ENCODE measurements at places on chromosomes 6 and 20. TPM values are rescaled to one million over a fixed set of nuclear protein-coding genes. Genes with fewer than 3 reads are reported as not detected.
A peak's percentile ranks its signal among the peaks of the same experiment; 100 is the strongest.

Gene TAGAP
- 82.6 TPM for total RNA-seq

Gene GINS1
- 25.5 TPM for total RNA-seq

Gene LRP11
- total RNA-seq: 4.7 TPM

Gene MYH7B
- 0.86 TPM for total RNA-seq

Gene GRIK2
- not detected for total RNA-seq

Gene TTBK1
- not detected for total RNA-seq

Gene EFCAB8
- 0.57 TPM for total RNA-seq

Gene PPP1R14C
- total RNA-seq: not detected

- peak; percentile 13 for DNase-seq
Measured at GRCh38 chr6:130018744-130019325, 454 bp downstream of the L3MBTL3 start.

GRCh38 chr6:137861550-137862337 lies 5.3 kb upstream of the TNFAIP3 start:
- no peak for DNase-seq

DNA sequence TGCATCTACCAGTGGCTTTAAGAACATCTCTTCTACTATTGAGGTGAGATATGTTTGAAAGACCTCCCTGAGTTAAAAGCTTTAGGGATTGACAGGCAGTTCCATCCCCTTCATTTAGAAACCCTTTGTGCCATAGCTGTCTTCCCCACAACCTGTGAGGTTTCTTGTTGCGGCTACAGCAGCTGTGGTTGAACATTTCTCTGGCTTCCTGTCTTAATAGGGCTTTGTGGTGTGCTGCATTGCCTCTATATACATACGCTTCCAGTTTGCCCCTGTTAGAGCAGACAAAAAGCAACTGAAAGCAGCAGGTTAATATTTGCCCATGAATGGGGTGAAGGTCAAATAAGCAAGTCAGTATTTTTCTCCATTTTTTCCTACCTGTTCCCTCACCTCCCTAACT lies 210.2 kb downstream of the TMEM200A start:
- DNase-seq: peak; percentile 75

- DNase-seq: no peak
Measured at GRCh38 chr6:126721581-126722160, 381.8 kb downstream of the CENPW start.

DNA sequence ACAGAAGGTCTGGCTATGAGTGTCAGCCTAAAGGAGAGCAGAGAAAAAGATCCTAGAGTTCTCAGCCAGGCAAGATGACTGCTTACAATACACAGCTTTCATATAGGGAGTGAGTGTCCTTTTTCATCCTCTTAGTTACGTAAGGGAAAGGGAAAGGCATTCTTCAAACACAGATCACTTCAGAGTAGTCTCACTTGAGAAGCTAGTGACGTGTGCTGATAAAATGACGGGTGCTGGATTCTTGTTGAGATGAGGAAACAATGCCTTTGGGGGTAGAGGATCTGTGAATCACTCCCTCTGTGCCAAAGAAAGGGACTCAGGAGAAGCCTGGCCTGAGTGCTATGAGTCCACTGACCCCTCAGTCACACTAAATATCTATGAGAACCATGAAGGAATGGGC lies 117.3 kb downstream of the QRSL1 start:
- no peak for DNase-seq

DNA sequence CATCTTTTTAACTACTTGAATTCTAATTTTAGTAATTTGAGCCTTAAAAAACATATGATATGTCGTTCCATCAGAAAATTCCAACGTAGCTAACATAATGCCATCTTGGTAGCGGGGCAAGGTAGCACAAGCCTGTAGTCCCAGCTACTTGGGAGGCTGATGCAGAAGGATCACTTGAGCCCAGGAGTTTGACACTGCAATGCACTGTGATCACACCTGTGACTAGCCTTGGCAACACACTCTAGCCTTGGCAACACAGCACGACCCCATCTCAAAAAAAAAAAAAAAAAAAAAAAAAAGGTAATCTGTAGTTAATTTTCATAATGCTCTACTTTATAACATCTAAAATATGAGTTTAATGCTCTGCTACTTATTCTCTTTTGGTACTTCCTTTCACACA lies 6.7 kb downstream of the BCLAF1 start:
- no peak for DNase-seq

DNA sequence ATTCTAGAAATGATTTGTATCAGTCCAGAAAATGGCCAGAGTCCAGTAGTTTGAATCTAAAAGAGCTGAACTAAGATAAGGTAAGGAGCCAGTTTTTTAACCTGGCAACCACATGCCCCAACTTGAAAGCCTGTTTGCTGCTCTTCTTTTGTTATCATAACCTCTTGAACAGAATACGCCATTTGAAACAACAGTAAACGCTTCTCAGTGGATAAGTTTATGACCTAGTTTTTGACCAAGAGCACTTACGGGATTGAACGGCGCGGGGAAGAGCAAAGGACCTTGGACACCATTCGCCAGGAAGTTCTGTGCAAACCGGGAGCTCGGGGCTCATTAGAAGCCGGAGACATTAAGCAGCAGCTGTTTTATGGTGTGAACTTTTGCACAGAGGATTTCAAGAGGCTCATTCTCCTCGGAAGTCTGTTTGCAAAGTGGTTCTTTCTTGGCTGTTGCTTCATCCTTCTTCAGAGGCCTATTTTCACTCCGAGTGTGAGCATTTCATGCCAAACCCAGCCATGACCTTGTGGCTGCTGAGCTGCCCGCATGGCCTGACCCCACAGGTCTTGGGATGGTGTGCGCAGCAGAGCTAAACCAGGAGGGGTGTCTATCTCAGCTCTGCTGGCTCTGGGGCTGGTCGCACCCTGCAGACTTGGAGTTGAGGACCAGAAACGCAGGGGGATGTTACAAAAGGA lies 215.1 kb downstream of the SOX4 start:
- no peak for DNase-seq

DNA sequence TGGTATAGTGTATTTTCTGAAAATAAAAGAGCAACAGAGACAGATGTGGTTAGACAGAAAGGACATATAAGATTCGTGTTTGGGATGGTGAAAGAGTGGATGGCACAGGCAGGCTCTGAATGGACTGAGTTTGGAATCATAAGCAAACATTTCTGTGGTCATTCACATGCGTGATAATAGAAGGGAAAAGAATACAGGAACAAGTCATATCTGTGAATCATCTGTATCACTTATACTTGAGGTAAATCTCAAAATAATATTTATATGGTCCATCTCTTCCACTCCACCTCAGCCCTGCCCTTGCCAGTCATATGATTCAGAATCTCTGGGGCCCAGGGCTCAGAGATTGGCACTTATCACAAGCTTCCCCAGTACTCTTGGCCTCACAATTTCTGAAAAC lies 535.1 kb downstream of the BCKDHB start:
- no peak for DNase-seq

GRCh38 chr6:116254297-116255056 lies 602 bp upstream of the TSPYL4 start:
- no peak for DNase-seq

DNA sequence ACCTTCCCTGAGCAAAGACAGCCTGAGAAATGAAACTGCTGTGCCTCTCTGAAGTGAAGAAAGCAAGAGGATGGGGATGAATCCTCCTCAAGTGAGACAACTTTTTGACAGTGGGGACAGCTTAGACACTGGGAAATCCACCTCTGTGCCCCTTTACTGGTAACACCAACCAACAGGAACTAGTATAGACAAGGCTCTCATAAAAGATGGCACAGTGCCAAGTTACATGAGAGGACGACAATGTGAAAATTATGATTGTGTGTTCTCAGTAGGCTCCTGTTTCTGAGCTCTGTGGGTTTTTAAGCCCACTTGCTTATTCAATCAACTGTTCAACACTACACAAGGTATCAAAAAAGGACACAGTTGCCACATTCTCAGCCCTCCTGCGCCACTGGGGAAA lies 41.6 kb upstream of the LYRM2 start:
- DNase-seq: no peak

DNA sequence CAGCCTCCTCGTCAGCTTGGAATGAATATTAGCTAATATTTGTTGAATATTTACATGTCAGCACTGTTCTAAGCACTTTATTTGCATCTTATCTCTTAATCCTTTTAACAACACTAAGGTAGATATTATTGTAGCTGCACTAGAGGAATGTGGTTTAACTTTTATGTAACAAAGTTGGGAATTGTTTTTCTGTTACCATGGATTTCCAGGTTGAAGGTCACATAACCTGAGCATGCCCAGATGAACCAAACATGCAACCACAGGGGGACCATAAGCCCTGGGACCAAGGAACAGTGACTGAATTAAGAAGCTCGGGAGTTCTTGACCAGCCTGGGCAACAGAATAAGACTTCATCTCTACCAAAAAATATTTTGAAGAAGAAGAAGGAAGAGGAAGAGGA lies 29.1 kb upstream of the YWHAB start:
- DNase-seq: no peak

GRCh38 chr20:41317546-41318270 lies at the start of gene ZHX3:
Gene ZHX3 (minus strand): TSS chr20:41317731. CDS start chr20:41204916, 112,815 bp downstream.
- DNase-seq: peak; percentile 94

DNA sequence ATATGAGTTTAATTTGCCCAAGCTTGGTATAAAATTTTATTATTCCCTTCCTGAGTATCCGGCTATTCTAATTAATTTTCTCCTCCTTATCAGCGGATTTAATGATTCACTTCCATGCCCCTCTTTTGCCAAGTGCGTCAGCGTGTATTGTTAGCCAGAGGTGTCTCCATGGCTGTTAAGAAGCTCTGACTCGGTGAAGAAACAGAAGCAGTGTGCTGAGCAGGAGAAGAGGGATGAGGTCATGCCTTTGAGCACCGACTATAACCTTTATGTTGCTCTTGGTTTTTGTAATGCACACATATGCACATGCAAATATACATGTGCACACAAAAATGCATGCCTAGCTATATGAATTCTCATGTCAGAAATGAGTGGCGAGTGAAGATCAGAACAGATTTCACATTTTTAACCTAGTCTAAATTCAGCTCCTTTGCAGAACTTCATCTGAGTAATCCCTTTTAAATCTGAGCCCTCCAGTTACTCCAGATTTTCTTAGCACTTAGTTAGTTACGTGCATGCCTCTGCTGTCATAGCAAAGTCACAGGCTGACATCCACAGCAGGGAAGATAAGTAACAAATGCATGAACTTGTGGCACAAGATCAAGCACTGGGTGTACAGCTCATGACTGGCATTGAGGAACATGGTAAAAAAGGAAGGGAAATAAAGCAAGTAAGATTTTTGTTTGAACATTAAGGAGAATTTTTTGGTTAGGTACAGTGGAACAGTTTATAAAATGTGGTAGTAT lies 24.3 kb downstream of the HTR1E start:
- DNase-seq: no peak

DNA sequence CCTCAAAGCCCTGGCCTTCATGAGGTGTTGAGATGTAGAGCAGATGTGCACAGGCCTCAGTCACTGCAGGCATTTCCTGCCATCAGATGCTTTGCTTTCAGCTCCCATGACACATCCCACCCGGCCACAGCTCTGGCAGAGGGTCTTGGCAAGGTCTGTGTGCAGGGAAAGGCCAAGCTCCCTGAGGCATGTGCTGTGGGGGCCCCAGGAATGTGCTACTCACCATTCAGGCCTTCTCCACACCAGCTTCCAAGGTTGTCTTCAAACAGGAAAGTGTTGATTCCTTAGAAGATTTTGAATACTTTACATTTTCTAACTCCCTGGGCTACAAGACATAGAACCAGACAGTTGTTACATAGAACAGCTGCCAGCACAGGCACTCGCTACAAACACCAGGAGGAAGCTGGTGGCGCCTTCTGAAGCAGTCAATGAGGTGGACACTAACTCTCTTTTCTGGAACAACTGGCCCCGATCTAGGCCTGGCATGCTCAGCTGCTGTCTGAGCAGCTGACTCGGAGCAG lies 27.8 kb downstream of the CASS4 start:
- DNase-seq: peak; percentile 38

DNA sequence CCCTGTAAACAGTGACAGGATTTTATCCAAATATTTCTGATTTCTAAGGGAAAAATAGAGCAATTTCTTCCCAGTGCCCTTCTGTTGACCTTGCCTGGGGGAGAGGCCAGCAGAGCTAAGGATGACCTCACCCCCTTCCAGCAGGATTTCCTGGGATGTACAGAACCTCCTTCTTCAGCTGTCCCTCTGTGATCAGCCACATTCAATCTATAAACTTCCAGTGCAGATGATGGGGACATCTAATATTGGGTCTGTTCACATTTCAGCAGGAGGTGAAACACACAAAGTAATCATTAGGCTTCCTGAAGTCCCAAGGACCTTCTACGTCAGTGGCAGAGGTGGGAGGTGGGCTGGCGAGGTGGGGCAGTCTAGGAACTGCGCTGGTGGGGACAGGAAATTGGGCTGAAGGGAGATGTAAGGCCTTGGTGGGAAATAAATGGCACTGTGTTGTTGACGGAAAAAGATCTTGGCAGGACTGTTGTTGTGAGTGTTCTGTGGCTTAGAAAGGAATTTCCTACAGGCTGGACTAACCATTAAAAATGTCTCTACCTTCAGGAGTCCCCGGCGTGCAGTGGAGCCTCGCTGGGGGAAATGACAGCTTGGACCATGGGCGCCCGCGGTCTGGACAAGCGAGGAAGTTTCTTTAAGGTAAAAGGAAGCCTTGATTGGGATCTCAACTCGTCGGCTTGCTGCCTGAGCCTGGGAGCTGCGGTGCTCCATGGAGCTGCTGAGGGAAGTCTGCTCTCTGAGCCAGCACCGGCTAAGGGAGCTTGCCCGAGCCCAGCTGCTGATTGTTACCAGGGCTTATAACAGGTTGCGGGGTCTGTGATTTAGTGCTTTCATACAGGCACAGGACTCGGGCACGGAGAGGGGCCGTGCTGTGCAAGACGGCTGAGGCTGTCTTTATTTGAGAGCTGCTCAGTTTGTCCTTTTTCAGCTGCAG lies 127.9 kb upstream of the NAA20 start:
- no peak for DNase-seq

- DNase-seq: no peak
Measured at GRCh38 chr6:140993515-140993914, 1139.2 kb upstream of the GJE1 start.

DNA sequence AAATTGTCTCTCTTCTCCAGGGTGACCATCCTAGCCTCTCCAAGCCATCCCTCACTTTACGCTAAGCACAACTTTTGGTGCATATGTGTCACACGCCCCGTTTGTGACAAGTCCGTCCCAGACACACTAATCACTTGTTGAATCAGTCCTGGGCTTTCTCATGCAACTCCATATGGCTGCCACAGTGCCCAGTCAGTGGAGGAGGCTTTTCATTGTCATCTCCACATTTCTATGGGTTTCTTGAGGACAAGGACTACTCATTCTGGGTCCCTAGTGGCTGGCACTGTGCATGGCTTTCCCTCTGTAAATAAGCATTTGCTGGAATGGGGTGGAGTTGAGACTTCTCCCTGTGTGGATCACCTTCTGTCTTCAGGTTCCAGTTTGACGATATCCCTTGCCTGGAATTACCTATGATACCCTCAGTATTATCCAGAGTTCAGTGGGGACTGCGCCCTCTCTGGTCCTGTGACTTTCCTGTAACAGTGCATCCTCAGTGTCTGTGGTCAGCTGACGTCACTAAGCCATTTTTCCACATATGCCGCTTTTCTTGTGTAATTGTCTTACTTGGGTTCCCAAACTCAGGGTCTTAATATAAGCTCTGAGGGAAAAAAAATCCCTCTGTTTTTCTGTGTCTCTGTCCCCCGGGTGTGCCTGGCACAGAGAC lies 59.8 kb upstream of the MYL9 start:
- DNase-seq: no peak

- peak; percentile 12 for DNase-seq
Measured at GRCh38 chr6:114096561-114097172, 125.7 kb upstream of the HDAC2 start.
